ENCODE measurements at places on chromosomes 5 and 9.

- DNase-seq, result no peak
Measured at GRCh38 chr9:110874963-110875674, 163.2 kb downstream of the LPAR1 start.

DNA sequence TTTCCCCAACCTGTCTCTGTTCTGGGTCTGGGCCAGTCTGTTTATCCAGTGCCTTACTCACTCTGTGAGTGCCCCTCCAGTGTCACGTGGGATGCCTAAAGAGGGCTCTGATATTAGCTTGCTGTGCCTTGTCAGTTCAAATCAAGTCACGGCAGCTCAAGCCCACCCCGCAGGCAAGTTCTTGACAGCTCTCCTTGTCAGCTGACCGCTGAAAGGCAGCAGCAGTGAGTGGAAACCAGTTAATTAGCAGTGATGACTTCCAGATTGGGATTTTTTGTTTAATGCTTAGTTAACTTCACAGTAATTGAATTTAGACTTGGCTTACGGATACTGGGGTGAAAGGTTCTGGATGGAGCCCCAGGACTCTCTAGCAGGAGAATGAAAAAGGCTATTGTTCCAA is 210.1 kb downstream of the PSAT1 start:
- no peak for DNase-seq

DNA sequence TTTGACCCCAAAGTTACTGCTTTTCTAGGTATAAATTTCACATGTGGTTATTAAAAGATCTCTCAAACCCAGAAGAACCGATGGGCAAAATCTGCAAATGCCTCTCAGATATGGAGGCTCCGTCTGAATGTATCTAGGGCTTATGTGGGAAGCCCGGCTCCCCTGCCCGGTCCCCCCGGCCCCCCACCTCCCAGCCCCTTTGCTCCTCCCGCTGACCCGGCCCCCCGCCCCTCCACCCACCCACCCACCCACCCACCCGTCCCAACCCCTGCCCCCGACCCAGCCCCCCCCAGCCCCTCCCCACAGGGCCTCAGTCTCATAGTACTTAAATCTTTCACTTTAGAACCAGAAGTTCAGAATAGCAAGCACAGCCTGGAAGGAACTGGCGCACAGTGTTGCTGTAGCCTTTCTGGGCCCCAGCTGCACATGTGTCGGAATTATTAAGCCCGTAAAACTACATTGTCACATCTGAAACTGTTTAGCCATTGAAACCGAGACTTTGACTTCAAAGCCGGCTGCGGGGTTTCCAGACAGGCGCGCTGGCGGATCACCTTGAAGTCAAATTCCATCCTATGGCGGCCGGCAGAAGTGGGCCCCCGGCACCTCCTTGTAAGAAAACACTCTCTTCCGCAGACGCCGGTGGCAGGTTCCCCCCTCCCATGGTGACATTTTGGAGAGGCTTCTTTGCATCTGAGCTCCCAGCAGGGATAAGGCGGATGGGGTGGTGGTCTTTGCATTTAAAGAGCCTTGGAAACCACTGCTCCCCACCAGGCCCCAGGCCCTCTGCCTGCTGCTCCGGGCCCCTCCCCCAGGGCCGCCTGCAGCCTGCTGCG is 12.8 kb downstream of the NKD2 start:
- peak; percentile 94 for DNase-seq

DNA sequence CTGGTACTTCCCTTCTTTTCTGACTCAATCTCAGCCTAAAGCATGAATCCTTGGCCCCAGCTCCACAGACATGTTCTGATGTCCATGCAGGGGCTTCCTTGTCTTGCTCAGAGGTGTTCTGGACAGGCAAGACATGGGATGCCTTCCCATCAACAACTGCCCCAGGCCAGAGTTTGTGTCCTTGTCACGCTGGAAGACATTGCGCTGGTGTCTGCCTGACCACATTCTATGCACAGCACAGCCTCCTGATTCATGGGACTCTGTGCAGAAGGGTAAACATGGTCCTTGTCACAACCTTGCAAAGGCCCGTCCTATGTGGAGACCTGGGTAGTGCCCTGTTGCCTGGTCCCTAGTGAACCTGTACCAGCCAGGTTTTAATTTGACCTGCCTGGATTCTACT is 212.2 kb downstream of the FSTL4 start:
- DNase-seq, result no peak

DNA sequence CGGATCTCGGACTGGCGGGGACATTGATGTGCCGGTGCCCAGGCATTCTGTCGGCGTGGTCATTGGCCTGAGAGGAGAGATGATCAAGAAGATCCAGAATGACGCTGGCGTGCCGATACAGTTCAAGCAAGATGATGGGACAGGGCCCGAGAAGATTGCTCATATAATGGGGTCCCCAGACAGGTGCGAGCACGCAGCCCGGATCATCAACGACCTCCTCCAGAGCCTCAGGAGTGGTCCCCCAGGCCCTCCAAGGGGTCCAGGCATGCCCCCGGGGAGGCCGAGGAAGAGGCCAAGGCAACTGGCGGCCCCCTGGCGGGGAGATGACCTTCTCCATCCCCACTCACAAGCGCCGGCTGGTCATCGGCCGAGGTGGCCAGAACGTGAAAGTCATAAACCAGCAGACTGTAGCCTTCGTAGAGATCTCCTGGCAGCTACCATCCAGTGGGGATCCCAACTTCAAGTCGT is 106.5 kb upstream of the MTAP start:
- no peak for DNase-seq

GRCh38 chr5:97355775-97356174 is 172.7 kb upstream of the RIOK2 start:
- DNase-seq, result no peak

DNA sequence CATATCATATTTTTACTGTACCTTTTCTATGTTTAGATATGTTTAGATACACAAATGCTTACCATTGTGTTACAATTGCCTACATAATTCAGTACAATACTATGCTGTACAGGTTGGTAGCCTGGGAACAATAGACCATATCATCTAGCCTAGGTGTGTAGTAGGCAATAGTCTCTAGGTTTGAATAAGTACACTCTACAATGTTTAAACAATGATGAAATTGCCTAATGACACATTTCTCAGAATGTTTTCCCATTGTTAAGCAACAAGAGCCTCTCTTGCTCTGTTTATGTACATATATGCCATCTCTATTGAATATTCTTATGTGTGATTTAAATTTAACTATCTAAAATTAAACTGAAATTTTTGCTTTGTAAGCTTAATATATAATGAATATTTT is 209.6 kb upstream of the ST8SIA4 start:
- no peak for DNase-seq

GRCh38 chr5:6502421-6502820 is 53.8 kb downstream of the UBE2QL1 start:
- DNase-seq, result no peak

DNA sequence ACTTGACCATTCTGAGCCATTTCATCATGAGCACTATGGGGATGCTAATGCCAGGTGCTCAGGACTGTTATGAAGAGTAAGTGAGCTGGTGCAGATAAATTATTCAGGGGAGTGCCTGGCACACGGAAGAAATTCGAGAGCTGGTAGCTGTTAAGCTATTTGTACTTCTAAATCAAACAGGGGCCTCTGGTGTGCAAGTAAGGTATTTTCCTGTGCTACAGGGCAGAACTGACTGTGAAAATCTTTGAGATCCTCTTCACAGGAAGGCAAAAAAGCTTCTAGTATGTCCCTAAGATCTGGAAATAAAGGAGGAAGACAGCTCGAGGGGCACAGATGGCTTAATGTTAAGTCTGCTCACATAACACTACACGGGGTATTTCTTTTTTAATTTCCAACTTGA is 106.3 kb upstream of the SPOCK1 start:
- no peak for DNase-seq

DNA sequence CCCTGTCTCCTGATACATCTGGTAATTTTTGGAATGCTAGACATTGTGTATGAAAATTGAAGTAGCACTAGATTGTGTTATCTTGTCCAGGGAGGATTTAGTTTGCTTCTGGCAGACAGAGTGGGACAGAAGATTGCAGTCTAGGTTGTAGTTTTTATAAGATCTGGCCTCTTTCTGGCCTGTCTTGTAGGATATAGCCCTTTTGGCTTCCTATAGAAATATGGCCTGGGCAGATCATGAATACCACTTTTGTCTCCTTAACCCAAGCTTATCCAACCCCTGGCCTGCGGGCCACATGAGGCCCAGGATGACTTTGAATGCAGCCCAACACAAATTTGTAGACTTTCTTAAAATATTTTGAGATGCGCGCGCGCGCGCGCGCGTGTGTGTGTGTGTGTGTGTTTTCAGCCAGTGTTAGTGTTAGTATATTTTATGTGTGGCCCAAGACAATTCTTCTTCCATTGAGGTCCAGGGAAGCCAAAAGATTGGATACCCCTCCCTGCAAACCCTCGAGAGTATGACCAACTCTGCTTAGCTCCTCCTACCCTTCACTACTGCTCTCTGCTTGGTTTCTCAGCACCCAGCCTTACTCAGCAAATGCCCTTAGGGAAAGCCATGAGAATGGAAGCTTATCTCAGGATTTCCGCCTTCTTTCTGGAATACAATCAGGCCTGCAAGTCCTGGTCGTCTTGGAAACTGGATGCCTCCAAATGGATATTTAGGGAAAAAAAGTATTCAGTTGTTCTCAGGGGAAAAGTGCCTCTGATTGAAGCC is 26.5 kb downstream of the ANKRD33B start:
- DNase-seq, result no peak

DNA sequence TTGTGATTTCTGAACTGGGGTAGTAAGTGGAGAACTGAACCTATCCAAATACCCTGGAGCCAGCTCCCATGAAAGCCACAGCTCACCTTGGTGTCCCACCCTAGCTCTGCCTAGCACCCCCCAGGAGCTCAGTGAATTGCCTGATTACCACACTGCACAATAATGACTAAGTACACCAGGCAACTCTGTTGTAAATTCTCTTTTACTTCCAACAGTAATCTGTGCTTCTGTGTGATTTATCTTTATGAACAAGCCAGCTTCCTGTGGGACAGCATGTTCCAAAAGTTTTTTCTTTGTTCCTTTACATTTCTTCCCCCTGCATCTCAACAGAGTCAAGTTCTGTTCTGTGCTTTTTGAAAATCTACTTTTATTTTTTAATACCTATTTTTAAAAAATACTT is 22.1 kb upstream of the GRPEL2 start:
- no peak for DNase-seq

GRCh38 chr5:173318881-173319620 is 9.2 kb downstream of the STC2 start:
- no peak for DNase-seq

DNA sequence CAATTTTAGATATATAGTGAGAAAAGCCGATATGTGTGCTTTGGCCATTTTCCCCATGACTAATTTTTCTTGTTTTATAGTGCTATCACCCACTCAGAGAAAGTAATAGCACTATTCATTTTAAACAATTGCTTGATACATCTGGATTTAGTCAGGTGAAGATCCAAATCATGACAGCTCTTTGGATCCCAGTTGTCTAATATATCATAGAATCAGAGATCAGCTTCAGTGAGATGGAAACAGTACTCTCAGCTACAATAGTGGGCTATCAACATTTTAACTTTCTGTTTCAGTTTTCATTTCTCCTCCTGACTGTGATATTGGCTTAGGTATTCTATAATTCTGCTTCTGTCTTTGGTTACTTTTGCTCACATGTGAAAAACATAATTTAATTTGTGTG is 38.7 kb downstream of the VCAN start:
- DNase-seq, result peak; percentile 44

- no peak for DNase-seq
Measured at GRCh38 chr9:122164286-122164685, 4.6 kb downstream of the MORN5 start.

DNA sequence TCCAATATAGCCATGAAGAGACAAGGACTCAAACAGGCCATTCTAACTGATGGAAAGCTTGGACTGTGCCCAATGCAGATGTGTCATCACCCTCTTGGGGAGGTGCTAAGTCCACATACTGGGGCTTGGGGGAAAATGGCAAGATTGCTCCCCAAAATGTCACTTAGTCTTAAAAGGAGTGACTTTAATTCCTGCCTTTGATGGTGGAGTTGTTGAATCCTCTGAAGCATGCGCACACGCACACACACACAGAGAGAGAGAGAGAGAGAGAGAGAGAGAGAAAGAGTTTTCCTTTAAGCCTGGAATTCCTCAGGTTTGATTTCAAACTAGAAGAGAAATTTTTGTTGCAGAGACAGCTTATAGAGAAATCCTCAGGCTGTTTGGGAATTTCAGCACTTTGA is 161.9 kb upstream of the GAS1 start:
- no peak for DNase-seq

- DNase-seq, result no peak
Measured at GRCh38 chr5:35668319-35668718, 50.7 kb downstream of the SPEF2 start.

DNA sequence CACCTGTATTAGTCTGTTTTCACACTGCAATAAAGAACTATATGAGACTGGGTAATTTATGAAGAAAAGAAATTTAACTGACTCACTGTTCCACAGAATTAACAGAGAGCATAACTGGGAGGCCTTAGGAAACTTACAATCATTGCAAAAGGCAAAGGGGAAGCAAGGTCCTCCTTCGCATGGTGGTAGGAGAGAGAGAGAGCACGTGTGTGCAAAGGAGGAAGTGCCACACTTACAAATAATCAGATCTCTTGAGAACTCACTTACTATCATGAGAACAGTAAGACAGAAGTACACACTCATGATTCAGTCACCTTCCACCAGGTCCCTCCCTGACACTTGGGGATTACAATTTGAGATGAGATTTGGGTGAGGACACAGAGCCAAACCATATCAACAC is 258.7 kb downstream of the TRIM32 start:
- DNase-seq, result no peak

DNA sequence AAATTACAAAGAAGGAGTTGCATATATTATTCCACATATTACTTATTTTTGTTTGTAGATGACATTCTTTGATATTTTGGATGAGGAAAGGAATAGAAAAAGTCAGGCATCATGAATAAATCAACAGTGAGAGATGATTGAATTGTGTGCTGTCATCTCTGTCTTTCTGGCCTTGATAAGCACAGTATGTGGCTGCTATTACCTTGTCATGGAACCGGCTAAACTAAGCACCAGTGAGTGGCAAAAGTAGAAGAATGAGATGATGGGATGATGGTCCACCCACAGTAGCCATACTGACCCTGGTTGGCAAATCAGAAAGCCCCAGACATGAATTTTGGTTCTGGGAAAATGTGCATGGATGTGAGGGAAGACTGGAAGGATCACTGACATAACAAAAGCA is 361.2 kb upstream of the DMAC1 start:
- DNase-seq, result no peak

GRCh38 chr5:143395638-143396352 is 7.7 kb downstream of the NR3C1 start:
- peak; percentile 50 for DNase-seq

GRCh38 chr5:181105391-181106025 is 25.5 kb downstream of the OR2V1 start:
- no peak for DNase-seq

GRCh38 chr9:27688954-27689353 is 115.7 kb upstream of the C9orf72 start:
- DNase-seq, result no peak

DNA sequence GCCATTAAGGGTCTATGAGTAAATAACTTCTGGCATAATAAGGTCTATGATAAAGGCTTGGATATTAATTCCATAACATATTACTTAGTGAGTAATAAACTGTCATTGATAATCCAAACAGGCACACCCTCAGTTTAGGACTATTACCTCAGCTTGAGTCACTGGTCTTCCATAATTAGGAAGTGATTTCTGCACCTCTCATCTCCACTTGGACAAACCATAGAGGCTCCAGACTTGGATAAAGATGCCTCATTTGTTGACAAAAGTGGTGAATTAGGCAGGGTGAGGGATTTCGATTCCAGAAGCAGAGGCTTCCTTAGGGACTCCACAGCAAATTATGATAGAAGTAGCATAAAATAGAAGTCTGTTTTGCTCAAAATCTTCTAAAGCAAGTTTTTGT is 127.5 kb upstream of the MTAP start:
- DNase-seq, result no peak
